ENCODE measurements at places on chromosomes 6 and 20.

DNA sequence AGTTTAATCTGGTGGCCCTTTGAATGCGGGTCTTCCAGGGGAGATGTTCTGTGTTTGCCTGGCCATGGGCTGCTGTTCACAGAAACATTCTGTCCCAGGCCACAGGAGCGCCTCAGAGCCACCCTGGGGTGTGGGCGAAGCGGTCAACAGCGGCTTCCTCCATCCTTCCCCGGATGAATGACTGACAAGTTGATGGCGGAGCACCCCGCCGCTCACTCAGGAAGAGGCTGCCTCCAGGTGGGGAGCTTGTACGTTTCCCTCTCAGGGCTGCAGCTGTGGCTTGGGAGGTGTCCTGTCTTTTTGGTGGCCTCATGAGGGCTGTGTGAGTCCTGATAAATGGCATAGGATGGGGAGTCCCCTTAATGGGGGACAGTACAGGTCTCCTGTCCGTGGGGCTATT, 178.4 kb downstream of the NRN1 start:
- DNase-seq: no peak

DNA sequence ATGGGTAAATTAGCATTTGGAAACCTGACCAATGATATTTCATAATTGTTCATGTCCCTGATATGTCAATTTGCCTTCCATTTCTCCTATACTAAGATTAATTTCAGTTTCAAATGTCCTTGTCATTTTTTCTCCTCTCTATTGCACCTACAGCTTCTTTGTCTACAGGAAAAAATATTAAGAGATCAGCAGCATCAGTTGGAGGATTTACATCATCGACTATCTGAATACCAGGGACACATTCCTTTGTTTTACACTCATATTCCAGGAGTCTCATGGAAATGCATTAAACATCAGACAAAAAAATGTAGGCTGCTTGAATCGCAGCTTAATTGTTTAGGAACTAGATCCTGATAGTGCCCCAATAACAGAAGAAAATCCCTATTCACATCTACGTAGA, 188.2 kb downstream of the PRKN start:
- no peak for DNase-seq

DNA sequence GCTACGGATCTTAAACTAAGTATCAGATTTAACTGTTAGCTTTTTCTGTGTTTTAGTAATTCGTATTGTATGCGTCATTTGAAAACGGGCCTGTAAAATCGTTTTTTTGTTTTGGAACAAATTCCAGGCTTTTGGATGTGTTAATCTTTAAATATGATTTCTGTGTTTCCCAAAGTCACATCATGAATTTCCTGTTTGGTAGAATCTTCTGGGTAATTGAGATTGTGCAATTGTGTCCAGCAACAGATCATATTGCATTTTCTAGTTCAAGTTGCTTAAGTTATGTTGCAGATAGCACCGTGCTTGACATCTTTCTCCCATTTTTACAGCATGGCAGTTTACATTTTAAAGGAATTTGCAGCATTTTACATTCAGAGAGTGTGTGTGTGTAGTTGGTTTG, 1.9 kb downstream of the MAPK14 start:
- no peak for DNase-seq

DNA sequence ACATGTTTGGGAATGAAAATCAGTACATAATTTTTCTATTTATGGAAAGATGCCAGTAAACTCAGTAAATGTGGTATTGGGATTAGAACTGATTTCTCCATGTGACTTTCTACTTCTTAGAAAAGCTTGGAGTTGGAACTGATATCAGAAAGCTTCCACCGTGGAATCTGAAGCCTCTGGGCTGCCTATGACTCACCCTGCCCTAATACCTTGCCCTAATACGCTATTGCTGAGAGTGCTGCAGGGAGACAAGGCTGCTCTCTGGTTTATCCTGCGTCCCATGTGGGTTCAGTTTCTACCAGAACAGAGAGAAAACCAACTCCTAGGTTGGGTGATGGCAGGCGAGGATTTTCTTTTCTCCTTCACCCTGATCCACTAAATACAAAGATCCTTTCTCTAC, 3.3 kb upstream of the STMND1 start:
- no peak for DNase-seq

DNA sequence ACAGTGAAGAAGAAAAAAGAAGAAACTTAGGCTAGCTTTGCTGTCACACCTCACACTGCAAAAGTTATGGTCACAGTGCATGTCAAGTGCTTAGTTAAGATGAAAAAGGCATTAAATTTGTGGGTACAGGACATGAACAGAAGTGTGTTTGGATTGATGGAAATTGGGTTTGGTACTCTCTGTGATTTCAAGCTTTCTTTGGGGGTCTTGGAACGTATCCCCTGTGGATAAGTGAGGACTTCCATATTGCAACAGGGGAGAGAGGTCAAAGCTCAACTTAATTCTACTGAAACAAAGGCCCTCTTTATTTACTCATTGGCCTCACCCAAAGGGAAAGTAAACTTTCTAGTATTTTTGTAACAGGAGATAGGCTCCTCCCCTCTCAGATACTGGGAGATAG, 138.3 kb upstream of the FUT9 start:
- DNase-seq: no peak

DNA sequence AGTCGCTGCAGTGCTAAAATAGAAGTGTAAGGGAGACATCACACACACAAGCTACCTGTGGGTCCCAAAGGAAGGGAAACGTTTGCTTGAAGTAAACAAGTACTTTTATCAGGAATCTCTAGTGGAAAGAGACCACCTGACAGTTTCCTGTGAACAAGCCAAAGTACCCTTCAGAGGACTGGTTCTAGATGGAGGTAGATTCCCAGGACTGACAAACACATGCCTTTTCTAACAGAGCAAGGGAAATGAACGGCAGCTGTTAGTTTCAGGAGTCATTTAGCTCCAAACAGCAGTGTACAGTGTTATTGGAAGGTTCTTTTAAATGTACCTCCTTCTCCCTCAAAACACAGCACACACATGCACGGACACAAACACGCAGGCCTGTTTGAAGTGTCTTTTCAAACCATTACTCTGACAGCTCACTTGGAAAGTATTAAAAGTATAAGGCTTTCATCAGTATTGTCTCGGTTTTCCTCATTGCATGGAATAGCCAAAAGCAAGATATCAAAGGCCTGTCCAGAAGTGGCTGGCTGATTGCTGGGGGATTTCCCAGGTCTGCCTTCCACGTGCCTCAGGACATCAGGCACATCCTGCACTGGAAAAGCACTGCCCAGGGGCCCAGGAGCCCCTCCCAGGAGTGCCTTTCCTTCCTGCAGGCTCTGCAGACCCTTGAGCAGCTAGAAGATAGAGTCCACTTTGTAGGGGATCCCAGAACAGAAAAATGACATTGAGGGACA, 393.2 kb upstream of the SOX4 start:
- DNase-seq: no peak

DNA sequence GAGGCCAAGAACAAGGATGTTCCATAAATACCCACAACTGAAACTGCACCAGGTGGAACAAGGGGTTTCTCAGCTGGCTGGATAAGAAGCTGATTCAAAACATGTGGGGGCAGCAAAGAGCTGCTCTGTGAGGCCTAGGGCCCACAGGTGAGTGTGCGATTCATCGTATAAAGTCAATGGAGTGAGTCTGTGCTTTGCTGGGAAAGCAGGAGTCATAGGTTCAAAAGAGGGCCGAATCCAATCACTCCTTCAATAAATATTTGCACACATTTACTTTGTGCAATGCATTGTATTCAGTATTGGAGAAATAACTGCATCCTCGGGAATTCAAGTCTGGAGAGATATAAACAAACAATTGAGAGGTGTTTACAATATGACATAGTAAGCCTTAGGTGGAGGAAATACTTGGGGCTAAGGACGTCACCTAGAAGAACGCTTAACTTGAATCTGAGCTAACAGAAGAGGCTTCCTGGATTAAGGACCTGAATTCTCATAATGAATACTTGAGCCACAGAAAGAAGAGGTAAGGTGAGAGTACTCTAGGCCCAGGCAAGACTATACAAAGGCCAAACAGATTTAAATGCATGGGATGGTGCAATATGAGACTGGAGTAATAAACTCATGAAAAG, 83.7 kb upstream of the TMEM30A start:
- DNase-seq: no peak

- DNase-seq: no peak
Measured at GRCh38 chr6:125004198-125004597, 42.0 kb downstream of the RNF217 start.

- no peak for DNase-seq
Measured at GRCh38 chr6:21284166-21284565, 309.4 kb upstream of the SOX4 start.

DNA sequence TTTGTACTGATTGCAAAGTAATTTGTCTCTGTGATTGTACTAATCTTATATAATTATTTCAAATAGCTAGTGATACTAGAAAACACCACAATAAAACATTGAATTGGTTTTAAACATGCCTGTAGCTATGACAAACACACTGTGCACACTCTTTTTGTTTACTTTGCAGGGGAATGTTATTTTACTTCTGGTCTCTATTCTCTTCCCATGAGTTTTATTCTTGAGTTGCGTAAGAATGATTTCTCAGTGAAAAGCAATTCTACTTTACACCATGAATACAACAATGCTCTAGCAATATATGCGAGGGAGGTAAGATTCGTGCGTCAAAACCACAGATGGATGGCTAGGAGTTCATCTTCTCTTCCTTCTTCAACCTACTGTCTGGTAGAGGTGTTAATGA, 68.4 kb upstream of the PHACTR1 start:
- DNase-seq: no peak

- no peak for DNase-seq
Measured at GRCh38 chr6:7290079-7290478, 22.9 kb downstream of the SSR1 start.

DNA sequence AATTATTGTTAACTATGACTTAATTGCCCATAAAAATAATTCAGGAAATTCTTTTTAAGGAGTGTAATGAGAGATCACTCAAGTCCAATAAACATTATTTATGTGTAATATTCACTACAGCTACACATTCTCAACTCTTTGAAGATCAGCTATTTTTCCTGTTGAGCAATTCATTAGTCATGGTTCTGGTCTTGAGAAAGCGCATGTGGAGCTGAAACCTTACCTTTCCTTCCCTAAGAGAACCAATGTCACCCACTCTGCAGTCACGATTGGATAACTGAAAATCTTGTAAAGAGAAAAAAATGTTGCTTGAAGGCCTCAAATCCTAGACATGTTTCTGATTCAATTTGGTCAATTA, 736.9 kb upstream of the MARCKS start:
- no peak for DNase-seq

DNA sequence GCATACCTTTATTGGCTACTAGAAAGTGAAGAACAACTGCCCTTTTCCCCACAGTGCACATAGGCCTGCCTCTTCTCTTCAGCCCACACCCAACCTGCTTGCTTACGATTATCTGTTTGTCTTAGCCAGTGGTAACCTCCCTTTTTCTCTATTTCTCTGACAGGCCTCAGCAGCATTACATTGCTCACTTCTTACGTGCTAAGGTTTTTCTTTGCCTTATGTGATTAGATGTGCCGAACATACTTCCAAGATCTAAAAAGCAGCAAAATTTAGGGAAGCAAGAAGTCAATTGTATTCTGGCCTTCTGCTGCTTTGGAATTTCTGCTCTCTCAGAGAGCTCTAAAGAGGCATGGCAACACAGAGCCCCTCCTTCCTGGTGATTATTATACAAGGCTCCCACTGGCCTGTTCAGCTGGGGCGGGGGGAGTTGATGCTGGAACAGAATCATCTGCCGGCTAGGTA, 7.0 kb downstream of the B4GALT5 start:
- no peak for DNase-seq

DNA sequence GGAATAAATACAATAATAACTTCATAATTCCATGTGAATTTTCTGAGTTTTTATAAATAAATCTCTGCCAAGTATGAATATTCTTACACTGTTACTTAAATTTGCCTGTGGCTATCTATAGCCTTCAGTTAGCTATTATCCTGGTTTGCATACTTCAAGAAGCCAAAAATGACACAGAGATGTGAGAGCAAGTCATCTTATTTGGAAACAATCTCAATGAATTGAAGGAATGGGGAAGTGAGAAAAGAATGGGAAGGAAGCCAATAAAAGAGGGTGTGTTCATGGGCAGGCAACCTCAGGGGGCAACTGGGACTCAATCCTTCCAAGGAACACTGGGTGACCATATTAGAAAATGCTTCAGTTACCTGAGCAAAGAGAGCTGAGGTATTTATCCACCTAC, 9.9 kb downstream of the HAO1 start:
- DNase-seq: no peak

DNA sequence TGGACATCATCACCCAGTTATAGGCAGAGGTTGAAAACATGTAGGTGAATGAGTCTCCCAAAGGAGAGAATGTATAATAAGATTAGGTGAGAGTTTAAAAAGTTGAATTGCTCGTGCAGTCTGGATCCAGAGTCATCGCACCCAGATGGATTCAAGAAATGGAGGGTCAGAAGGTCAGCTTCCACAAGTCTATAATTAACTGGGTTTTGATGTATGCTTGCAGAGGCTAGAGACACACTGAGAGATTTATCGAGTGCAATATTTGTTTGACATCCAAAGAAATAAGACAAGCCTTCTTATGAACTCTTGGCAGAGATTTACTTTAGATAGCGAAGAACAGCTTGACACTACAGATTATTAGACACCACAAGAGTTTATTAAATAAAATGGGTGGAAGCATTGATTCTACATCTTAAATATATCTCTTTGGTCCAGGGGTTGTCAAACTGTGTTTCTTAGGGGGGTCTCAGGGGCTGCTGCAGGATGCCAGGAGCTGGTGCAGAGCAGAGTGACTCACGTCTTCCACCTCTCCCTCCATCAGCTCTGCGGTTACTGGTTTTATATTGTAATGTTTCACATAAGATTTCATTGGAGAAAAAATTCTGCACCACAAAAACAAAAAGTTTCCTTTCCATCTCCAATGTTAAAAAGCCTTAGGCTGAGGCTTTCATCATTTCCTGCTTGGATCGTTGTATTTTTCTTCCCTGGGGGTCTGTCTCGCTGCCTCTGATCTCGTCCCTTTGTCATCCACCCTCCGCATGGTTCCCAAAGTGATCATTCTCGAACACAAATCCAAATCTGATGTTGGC, 176.2 kb upstream of the AHI1 start:
- DNase-seq: no peak

- DNase-seq: no peak
Measured at GRCh38 chr6:120447605-120448004, 886.7 kb downstream of the TBC1D32 start.

- DNase-seq: no peak
Measured at GRCh38 chr6:42522036-42522435, 41.8 kb upstream of the UBR2 start.

- no peak for DNase-seq
Measured at GRCh38 chr6:89328976-89329375, 13.9 kb upstream of the GABRR2 start.

- peak; percentile 10 for DNase-seq
Measured at GRCh38 chr6:35258858-35259193, 709 bp upstream of the ZNF76 start.

GRCh38 chr20:36794116-36794474, 20.5 kb upstream of the DSN1 start:
- DNase-seq: no peak

DNA sequence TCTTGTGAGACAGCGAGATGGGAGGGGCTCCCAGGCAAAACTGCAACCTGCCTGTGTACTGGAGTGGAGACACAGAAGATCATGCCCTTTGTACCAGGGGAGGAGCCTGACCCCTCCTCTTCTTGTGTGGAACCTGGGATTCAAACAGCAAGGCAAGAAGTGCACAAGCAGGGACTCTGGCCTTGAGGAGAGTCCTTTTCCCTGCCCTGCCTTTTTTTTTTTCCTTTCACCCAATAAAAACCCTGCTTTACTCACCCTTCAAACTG, 251.8 kb upstream of the OPRM1 start:
- no peak for DNase-seq

- no peak for DNase-seq
Measured at GRCh38 chr6:141123049-141123448, 1009.7 kb upstream of the GJE1 start.

- no peak for DNase-seq
Measured at GRCh38 chr6:74925683-74926082, 280.2 kb downstream of the COL12A1 start.
